Naive B cell (primary cell): ENCODE measurements at places on chromosomes 2 and 18.

DNA sequence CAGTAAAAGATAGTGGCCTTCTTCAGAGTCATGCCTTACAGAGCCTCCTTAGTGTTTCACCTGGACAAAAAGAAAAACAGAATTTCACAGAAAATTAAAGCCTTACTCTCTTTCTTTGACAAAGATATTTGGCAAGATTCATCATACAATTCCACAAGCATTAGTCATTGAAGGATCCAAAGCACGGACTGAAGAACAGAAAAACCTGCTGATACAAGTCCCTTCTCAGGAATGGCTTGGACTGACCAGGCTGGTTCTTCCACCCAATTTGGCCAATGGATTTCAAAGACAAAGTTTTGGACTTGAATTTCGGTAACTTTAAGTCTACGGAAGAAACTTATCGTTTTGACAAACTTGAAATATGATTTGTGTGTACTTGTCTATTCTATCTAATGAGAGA is 39.1 kb upstream of the GALNT3 start:
- DNase-seq = no peak

- DNase-seq = no peak
These were observed 68.3 kb upstream of the MYT1L start for GRCh38 chr2:2399396-2399795.

DNA sequence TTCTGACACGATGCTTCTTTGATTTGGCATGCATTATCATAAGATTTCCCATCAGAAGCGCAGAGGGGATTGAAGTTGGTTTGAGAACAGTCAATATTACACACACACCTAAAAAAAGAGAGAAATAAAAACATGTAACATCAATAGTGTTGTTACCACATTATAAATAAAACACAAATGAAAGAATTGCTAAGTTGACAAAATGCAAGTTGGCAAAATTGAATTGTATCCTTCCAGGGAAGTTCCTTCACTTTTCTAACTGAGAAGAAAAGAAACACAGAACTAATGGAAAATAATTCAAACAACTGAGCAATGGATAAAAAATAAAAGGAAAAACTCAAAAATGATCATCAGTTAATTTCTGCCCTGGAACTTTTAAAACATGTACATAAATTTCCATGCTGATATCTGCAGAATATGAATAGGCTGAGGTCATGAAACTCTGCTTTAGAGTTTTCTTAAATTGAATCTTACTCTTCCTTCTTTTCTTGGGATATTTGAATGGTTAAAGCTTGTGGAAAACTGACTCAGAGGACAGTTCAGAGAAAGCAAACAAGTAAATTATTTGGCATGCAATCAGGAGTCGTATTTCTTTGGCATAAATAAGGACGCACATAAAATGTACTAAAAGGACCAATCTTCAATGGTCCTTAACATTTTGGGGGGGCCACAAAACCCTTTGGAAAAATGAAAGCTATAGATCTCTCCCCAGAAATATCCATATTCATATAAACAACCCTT is 152.4 kb upstream of the CAVIN2 start:
- no peak for DNase-seq

DNA sequence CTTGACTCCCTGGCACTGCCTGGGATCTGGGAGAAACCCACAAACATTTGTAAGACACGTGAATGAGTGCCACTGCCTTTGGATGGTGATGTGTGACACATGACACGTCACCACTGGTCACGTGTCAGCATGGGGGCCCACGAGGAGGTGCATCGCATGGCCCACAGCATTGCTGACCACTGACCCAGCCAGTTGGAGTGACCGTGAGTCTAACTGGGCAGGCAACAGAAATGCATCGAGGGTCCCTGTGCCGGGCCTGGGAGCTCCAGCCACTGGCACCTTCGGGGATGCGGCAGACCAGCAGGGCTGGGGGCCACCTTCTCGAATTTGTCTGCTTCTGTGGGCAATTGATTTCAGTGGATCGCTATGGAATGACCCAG is 121.9 kb upstream of the HDAC4 start:
- DNase-seq = no peak

DNA sequence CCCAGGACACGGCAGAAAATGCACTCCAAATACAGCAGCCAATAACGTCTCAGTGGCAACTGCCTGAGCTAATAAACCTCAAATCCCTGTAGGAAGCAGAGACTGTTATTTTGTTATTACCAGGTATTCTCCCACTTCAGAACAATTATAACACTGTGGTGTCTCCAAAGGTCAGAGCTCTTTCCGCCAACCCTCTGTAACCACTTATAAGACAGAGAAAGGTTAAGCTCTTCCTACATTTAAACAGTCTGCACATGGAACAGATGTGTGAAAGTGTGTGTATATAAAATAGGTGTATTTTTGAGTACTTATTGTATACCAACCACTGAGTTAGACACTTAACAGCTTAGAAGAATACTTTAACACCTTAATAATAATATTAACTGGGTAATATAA is 64.1 kb downstream of the FBXO15 start:
- DNase-seq = no peak

- DNase-seq = no peak
These were observed 45.9 kb upstream of the TFCP2L1 start for GRCh38 chr2:121330921-121331320.

- DNase-seq = no peak
These were observed 1118.2 kb downstream of the DPP10 start for GRCh38 chr2:115560666-115561065.

GRCh38 chr2:241017228-241017940 is 19.0 kb downstream of the SNED1 start:
- DNase-seq = no peak

GRCh38 chr2:180161415-180161814 is 154.3 kb upstream of the CWC22 start:
- DNase-seq = no peak

DNA sequence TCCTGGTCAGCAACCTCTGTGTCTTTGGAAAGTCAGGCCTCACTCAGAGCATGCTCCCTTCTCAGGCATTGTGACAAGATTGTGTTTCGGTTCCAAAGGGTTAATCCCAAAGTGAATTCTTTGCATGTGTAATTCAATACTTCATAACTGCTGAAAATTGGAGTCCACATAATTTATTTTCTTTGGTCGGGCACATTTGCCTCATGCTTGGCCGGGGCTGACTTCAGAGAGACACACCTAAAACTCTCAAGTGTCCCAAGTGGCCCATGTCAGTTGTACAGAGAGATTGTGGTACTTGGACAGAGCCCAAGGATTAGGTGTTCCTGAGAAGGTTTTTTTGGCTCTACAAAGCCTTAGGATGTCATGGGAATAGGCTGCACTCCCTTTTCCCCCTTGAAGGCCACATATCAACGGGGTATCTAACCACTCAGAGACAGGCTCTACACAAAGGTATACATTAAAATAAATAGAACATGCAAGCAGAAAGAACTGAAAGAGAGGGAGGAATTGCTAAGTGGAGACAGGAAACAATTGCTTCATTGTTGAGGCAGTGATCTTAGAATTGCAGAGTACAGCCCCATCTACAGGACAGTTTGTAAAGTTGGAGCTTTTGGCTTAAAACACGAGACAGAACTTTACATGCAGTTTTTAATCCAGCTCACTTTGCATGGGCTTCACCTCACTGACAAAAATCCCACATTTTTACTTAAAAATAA is 1232.3 kb upstream of the ZEB2 start:
- DNase-seq = peak; percentile 50

DNA sequence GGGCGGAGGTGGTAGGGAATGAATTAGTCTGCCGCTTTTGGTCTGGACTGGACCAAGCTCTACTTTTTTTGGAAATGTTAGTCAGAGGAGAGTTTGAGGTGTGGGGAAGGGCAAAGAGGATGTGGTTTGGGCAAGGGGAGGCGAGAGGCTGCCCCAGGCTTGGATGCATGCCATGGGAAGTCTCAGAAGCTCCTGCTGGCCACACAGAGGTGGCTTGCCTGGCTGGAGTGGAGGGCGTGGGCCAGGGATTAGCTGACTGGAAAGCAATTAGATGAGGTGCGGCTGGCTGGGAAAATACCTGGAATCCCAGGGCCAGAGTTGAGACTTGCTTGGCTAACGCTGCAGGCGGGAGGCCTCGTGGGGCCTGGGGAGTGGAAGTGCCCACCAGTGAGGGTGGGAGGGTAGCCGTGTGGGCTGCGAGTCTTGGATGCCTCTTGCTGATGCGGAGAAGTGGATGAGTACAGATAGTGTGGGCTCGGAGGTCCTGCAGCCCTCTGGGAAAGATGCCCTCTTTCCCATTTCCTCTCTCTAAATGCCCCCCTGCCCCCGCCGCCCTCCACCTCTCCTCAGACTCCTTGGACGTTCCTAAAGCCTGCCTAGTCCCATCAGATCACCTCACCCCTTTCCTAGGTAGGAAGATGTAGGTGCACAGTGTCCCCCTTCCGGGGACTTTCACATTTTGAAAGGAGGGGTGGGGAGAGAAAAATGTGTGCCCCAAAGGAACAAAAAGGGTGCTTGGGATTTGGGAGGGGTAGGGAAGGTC is 117.6 kb downstream of the SMAD7 start:
- no peak for DNase-seq

- no peak for DNase-seq
These were observed 17.5 kb upstream of the DOK6 start for GRCh38 chr18:69383186-69383585.

- DNase-seq = no peak
These were observed 5.0 kb upstream of the MYL12B start for GRCh38 chr18:3256693-3257626.

DNA sequence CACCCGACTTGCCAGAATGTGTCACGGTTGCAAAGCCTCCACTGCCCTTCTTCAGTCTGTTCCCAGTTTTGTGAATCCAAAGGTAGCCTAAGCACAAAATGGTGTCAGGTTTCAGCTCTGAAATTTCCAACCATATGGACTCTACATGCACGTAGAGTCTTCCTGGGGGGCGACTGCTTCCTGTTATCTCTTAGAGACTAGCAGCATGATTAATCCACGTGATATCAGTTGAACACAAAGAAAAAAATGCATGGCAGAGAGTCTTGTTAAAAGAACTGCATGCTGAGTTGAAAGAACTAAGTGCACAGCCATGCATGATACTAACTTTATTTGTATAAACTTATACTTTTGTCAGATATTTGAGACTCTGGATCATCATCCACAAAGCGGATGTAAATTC is 404.4 kb downstream of the SOCS6 start:
- DNase-seq = no peak

- no peak for DNase-seq
These were observed 27.5 kb upstream of the CD8A start for GRCh38 chr2:86818114-86818801.

DNA sequence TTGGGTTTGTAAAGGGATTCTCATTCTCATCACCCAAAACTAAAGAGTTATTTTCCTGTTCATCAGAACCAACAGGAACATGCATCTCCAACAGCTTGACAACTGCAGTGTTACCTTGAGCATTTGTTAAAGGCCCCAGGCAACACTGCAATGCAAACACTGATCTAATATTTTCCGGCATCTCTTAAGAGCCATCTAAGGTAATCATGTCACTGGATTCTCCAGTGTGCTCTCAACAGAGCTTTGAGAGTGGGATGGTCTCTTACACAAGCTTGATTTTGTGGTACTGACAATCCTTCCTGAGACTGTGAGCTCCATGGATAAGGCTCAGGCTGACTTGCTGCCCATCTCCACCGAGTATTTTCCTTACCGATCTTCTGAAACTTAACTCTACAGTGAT is 90.5 kb upstream of the ITGB6 start:
- no peak for DNase-seq

- DNase-seq = no peak
These were observed 64.5 kb upstream of the HDAC4 start for GRCh38 chr2:239465017-239466001.

GRCh38 chr2:62705859-62706720 is 577 bp downstream of the EHBP1 start:
- DNase-seq = no peak

- no peak for DNase-seq
These were observed 133.4 kb upstream of the NABP1 start for GRCh38 chr2:191544461-191545062.

DNA sequence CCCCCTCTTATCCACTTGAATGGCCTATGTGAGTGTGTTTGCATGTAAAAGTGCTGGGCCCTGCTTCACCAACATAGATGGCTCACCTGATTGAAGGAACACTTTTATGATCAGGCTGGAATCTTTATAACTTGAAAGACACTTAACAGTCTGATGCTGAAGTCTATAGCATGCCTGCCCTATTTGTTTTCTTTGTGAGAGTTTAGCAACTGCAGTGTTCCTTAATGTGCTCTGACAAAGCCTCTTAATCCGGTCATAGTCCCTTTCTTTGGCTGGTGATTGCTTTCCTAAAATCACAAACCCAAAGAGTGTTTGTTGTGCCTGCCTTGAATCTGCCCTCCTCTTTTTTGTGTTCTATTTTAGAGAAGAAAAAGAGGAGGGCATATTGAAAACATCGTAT is 1382.8 kb upstream of the CELF4 start:
- DNase-seq = no peak

GRCh38 chr2:210503001-210503623 is 26.6 kb upstream of the LANCL1 start:
- DNase-seq = peak; percentile 15

GRCh38 chr2:133405252-133405651 is 163.0 kb downstream of the NCKAP5 start:
- no peak for DNase-seq

GRCh38 chr2:230924470-230925341 is at the start of gene GPR55:
TSS of gene GPR55 (minus strand) at chr2:230925242. CDS start at chr2:230910962, 14,280 bp downstream.
- DNase-seq = no peak

DNA sequence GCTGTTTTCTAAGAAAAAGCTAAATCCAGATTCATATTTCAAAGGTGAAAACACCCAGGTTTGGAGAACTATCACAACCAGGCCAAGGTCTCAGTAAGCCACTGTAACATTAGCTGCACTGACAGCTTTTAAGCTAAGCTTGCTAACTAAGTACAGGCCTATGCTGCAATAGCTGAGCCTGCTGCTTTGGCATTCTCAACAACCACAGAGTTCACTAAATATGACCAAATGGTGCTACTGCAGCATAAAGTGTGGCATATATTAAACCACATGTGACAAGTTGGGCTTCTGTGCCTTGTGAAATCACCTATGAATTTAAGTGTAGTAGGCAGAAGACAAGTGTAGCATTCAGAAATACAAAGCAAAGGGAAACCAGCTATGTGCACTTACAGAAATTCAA is 206.7 kb downstream of the TCF4 start:
- DNase-seq = no peak

DNA sequence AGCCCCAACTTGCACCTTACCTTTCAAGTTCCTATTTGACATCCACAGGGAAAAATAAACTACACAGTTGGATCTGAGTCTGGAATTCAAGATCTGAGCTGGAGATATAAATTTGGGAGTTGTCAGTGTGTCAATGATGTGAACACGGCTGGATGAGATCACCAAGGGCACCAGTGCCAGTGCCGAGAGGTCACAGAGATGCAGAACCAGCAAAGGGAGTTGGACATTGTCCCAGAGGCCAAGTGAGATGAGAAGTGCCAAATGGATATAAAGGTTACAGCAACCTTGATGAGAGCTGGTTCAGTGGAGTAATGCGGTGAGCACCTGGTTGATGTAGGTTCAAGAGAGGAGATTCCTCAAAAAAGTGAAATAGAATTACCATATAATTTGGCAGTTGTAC is 24.8 kb downstream of the LRRFIP1 start:
- no peak for DNase-seq

GRCh38 chr18:70074116-70074515 is 126.4 kb upstream of the CD226 start:
- DNase-seq = no peak
